Endothelial cell of umbilical vein (primary cell): ENCODE measurements at places on chromosomes 11 and 22. TPM values are rescaled to one million over a fixed set of nuclear protein-coding genes. Genes with fewer than 3 reads are reported as not detected.

Gene PPFIA1
- 60.7 and 60.9 TPM in 2 replicates for total RNA-seq

Gene C22orf23
- 0.44 and 0.46 TPM in 2 replicates for total RNA-seq

Gene SEPTIN5
- total RNA-seq: 31.1 and 33.5 TPM in 2 replicates

Gene CTSC
- total RNA-seq: 130 and 226 TPM in 2 replicates

GRCh38 chr11:8250981-8251615 is 12.6 kb downstream of the LMO1 start:
- no peak for DNase-seq

GRCh38 chr11:12802418-12803085 is 128.3 kb downstream of the TEAD1 start:
- DNase-seq: peak; percentile 98

DNA sequence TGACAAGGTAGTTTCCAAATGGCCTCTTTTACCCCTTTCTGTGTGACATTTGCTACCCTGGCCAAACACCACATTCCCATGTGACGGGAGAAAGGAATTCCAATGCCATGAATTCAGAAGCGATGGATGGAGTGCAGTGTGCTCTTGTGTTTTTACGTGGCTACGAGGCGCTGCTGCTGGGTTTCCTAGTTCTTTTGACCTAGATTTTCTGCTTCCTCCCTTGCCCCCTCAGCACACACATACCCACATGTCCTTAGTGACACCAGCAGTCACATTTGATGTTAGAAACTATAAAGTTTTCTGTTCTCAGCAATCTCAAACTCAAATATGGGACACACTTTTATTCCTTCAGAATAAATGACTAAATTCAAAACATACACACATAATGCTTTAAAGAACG is 7.8 kb upstream of the TMA7B start:
- DNase-seq: no peak

DNA sequence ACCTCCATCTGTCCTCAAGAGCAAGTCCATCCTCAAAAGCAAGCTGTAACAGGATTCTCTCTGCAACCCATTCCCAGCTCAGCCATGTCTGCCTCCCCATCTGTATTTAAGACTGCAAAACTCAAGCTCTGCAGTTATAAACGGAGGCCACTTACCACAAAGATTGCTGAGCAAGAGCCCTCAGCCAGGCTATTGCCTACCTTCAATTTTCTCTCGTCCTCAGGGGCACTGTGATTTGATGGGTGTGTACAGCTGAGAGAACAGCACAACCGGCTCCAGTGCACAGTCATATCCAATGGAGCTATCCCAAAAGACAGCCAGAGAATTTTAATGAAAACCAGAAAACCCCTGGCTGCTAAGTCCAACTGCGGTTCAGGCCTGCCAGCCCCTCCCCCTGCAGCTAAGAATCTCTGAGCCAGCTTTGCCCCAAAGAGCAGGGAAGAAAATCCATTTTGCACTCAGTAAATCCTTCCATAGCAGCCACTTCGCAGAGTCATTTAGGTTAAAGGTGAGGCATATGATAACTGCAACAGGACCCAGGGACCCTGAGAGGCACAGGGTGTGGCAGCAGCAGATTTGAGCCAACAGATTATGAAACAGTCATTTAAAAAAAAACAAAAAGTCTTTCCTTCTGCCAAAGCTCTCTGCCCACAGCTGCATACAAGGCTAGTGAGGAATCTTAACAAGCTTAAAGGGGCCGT is 37.6 kb downstream of the RAB30 start:
- DNase-seq: peak; percentile 47

DNA sequence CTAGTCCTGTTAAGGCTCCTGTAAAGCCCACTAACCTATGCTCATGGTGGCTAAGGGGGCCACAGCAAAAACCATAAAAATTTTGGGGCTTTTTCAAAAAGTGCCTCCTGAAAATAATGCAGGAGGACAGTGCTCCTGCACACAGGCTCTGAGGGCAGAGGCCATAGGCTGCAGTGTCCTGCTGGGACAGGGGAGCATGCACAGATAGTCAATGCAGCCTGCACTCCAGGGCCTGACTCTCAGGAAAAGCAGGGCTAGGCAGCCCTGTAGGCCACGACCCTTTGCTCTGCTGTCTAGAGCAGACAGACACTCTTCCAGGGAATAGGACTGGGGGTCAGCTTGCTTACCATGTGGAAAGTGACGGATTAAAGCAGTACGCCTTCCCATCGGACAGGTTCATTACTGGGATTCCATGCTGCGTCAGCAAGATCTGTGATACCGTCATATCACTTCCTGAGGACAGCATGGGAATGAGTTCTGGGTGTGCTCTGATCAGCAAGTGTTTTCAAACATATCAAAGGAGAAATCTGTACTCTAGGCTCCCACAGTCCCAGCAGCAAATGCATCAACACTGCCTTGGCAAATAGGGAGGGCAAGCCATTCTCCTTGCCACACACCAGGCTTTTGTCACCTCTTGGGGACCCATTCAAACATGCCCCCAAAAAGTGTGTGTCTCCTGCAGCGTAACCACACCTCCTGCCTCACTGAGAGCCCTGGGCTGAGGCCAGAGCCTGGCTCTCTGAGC is 64.1 kb upstream of the CLTCL1 start:
- no peak for DNase-seq
